ENCODE measurements at places on chromosomes 7 and 10.
A peak's percentile ranks its signal among the peaks of the same experiment; 100 is the strongest.

GRCh38 chr7:71535616-71536015 is 403.7 kb downstream of the GALNT17 start:
- DNase-seq, result no peak

DNA sequence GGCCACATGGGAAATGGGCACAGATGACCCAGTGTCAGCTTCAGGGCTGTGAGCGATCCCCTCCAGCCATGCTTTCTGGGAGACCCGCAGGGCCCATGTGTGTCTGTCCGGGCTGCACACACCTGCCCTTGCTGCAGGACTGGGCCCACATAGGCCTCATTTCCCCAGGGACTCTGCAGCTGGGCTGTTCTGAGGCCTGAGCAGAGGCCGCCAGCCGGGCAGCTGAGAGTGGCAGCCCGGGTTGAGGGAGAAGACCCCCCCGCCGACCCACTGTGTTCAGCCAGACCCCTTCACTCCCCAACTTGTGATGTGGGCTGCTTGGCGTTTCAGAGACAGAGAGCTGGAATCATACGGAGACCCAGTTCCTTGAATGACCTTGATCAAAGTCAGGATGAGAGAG is 50.1 kb upstream of the DPYSL4 start:
- no peak for DNase-seq

GRCh38 chr10:85649461-85649860 is 717.1 kb downstream of the GRID1 start:
- DNase-seq, result peak; percentile 30

DNA sequence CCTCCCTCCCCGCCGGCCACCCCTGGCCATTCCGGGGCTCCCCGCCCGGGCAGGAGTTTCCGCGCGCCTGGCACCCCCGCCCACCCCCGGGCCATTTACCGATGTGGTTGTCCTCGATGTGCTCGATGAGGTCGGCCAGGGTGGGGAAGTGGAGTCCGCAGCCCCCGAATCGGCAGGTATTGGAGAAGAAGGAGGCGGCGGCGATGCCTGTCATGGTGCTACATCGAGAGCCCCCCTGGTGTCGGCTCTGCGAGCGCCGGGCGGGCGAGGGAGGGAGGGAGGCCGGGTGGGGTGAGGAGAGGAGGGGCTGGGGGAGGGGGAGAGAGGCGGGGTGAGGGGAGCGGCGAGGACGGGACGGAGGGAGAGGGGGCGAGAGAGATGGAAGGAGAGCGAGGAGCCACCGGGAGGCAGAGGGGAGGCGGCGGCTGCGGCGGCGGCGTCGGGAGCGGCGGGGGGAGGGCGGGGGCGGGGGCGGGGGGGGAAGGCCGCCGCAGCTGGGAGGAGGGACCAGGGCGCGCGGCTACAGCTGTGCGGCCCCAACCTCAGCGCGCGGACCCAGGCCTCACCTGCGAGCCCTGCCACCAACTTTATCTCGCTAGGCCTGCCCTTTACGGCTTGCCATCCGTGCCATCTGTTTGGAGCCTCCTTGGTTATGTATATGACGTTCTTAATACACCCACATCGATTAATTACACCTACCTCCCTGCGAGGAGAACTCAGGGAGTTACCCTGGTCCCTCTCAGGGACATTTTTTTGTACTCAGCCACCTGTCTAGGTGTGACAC is at the start of gene JAZF1:
TSS of gene JAZF1 (minus strand) at position 432 of the 784 bp plus-strand sequence.
- DNase-seq, result peak; percentile 54

DNA sequence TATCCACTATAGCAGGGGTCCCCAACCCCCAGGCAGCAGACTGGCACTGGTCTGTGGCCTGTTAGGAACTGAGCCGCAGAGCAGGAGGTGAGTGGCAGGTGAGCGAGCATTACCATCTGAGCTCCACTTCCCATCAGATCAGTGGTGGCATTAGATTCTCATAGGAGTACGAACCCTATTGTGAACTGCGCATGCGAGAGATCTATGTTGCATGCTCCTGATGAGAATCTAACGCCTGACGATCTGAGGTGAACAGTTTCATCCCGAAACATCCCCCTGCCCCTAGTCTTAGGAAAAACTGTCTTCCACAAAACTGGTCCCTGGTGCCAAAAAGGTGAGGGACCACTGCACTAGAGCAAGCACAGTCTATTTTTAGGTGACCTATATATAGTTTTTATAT is 23.6 kb downstream of the ASZ1 start:
- no peak for DNase-seq

All from AG10803 (cell line).